Kasumi-1 (cell line): ENCODE measurements at places on chromosomes 12 and 14.

- DNase-seq = no peak
These were observed 4.4 kb downstream of the CEBPE start for GRCh38 chr14:23114669-23115038.

DNA sequence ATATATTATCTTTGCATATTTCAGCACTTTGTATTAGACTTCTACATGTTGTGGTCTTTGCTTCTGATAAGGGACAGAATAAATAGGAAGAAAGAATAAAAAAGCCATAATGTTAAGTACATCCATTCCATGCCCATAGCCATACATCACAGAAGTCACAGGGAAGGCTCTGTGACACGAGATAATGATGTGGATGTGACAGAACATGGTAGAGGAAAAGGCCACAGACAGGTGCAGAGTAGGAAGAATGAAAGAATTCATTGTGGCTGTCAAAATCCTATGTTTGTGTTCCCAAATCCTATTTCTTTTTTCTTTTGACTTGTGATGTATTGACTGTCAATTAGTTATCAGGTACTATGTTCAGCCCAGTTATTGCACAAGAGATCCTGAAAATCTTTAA, 38.4 kb downstream of the BICD1 start:
- DNase-seq = no peak

DNA sequence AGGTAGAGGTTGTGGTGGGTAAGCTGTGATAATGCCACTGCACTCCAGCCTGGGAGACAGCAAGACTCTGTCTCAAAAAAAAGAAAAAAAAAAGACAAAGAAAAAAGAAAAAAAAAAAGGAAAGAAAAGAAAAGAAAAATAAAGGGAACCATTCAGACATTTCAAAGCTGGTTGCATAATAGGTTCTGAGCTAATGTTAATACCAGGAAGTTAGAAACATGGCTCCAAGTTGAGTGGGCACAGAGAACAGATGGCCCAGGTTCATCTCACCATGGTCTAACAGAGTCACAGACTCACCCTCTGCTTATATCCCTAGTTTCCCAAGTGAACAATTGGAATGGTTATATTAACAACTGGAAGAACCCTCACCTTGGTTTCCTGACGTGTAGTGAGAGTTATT, 17.4 kb upstream of the ZDHHC17 start:
- DNase-seq = no peak

DNA sequence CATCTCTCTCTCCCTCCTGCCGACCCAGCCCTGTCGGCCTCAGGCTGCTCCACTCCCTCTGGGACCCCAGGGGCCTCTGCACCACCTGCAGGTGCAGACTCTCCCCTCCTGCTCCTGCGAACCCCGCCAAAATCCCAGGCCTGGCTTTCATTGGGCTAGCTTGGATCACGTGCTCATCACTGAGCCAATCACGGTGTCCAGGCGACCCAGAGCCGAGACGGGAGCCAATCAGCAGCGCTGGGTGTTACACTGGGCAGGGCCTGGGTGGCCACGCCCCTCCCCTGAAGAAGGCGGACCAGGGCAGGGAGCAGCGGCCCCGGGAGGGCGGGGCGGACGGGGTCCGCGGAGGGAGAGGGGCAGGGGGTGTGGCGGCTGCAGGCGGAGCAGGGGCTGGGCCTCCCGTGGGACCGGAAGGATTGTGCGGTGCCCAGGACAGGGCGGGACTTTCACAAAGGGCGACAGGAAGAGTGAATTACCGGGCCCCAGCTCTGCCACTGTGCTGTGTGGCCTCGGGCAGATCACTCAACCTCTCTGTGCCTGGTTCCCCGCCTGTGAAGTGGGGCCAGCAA, 66.6 kb upstream of the FBRSL1 start:
- no peak for DNase-seq

GRCh38 chr12:99281277-99281676, 366.3 kb upstream of the GARIN6 start:
- no peak for DNase-seq

GRCh38 chr14:97442363-97442762, 645.2 kb downstream of the VRK1 start:
- no peak for DNase-seq

DNA sequence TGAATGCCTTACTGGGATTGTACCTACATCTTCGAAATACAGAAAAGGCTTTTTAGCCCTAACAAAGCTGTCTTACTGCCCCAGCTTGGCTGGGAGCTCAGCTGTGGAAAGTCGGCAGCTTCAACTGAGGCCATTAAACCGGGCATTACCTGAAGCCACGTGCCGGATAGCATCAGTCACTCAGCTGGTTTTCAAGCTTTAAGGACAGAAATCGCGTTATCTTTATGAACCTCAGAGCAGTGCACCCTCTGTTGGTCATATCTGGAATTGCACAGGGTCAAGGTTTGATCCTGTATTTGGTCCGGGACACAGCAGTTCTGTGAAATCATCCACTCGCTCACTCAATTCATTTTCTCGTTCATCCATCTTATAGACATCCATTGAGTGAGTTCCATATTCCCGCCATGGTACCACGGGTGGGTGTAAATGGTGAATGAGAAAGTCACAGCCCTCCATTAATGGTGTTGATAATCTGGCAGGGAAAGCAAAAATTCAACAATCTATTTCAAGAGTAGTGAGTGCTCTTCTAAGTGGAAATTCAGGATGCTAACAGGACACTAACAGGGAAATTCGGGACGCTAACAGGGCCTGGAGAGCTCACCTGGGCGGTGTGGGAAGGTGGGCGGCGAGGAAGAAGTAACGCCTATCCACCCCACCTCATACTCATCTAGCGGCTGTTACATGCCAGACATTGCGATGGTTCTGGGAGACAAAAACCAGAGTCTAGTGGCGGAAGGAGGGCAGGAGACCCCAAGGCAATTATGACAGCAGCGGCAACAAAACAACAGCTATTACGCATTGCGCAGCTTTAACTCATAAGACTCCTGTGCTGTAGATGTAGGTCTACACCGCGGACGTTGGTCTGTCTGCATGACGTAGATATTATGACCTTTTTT, 60.6 kb upstream of the TCL1A start:
- DNase-seq = peak; percentile 35

- DNase-seq = no peak
These were observed 13.8 kb upstream of the DGLUCY start for GRCh38 chr14:91100102-91100501.

DNA sequence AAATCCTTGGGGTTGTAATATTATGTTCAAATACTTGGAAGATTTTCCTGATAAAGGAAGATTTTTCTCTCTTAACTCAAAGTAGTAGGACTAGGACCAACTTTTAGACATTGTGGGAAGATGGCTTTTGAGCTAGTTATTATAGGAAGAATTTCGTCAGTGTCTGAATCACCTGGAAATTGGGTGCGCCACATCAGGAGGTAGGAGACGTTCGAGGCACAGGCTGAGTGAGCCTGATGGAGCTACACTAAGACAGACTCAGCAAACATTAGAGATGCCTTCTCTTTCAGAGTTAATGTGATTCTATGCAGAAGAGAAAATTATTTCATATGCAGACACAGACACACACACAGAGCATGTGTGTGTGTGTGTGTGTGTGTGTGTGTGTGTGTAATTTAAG, 84.7 kb downstream of the DERA start:
- DNase-seq = no peak

DNA sequence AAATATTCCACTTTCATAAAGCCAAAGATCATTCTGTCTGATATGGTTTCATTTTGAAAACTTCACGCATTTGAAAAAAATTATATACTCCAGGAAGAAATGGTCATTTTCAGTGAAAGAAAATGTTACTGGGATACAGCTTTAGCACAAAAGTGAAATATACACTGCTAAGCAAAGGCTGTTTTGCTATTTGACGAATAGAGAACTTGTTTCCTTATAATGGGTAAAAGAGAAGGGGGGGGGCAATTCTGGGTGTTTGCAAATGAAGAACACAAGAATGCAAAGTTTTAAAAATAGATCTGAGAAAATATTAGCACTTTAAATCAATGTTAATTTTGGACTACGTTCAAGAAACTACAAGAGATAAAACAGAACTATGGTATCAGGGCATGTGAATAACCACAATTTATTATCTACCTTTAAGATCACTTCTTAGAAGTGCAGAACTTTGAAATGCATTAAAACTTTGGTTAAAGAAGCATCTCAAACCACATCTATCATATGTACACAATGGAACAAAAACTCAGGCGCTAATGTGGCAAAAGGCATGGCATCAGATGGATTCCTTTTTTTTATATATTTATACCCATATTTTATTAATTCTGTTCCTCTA, 51.1 kb downstream of the EFCAB11 start:
- no peak for DNase-seq

DNA sequence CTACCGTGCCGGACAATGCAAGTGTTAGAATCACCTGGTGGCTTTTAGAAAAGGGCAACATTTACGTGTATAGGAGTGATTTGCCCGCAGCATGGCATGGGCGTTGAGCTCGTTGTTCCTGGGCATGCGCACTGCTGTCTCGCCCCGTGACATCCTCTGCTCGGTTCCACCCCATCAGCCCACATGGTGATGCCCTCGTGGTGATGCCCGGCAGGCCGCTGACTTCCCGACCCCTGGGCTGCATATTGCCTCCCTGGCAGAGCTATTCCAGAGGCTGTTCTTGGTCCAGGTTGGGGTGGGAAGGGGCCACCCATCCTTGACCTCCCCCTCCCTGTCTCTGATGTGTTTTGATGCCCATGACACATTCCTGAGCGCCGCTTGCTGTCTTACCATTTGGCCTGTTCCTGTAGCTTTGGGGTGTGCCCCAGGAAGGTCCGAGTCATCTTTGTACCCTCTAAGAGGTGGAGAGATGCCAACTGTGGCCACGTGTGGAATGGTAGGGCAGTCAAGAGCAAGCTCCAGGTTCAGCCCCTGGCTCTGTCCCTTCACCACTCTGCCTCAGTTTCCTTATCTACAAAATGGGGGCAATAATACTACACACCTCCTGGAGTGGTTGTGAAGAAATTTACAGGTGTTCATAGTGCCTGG, 4.8 kb downstream of the HIP1R start:
- no peak for DNase-seq

DNA sequence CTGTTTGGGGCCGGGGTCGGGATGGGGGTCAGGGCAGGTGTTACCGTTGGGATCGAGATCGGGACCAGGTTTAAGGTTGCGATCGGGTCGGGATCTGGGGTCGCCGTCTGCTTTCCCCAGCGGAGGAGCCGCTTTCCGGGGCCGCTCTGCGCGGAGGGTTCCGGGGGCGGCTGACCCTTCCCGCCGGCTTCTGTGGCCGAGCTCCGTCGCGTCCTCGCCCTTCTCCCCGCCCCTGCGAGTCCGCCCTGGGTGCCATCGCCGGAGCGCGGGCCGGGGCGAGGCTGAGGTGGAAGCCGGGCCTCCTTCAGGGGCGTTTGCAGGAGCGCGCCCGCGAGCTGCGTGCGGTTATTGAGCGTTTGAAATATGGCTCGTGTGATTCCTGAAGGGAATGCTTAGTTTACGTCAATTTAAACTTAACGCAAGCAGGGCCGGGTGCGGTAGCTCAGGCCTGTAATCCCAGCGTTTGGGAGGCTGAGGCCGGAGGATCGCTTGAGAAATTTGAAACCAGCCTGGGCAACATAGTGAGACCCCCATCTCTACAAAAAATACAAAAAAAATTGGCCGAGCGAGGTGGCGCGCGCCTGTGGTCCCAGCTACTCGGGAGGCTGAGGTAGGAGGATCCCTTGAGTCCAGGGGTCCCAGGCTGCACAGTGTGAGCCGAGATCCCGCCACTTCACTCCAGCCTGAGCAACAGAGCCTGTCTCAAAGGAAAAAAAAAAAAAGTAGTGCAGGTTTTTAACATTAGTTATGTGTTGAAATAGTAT, 620 bp downstream of the PGAM5 start:
- no peak for DNase-seq

DNA sequence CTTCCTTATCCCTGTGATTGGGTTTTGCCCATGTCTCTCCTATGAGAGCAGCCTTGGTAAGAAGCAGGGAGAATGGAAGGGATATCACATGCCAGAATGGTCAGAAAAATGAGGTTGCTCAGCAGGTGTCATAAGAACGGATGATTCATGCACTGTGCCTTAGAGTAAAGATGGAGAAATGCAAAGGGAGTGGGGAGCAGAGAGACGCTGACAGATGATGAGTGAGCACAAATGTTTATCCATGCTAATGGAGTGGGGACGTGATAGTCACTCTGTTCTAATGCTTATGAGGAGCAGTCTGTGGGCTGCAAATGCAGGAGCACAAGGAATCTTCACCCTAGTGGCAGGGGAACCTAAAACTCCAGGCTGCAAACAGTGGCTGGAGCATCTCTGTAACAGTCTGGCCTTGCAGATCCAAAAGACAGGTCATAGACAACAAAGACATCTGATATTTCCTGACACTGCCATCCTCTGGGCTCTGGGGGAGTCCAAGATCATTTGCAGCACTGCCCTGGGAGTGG, 243.2 kb downstream of the CACNA1C start:
- no peak for DNase-seq

DNA sequence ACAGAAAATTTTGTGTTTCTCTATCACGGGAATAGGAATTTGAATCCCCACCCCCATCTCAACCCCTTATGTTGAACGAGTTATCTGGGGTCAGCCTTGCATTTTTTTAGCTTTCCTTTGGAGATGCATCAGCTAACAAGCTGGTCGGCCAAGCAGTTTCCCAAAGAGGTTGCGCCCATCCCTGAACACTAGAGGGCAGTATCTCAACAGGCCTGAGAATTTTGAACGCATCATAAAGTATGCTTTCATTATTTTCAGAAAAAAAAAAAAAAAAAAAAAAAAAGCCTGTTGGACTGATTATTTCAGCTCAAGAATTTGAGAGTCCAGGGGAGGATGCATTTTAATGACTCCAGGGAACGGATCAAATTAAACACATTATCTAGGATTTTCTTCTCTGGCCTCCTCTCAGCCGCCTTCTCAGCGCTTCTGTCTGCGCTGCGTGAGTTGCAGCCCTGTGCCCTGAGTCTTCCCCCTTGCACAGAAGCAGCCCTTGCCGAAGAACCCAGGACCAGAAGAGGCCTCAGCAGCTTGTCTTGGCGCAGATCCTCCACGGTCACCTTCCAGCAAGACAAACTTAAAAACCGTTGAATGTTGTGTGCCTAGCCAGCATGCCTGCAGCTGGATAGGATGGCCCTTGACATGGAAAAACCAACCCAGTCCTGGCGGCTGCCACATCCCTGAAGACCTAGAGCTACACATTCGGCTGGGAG, 76.6 kb upstream of the GZMB start:
- DNase-seq = peak; percentile 69
